ENCODE measurements at places on chromosomes 2 and 18.

DNA sequence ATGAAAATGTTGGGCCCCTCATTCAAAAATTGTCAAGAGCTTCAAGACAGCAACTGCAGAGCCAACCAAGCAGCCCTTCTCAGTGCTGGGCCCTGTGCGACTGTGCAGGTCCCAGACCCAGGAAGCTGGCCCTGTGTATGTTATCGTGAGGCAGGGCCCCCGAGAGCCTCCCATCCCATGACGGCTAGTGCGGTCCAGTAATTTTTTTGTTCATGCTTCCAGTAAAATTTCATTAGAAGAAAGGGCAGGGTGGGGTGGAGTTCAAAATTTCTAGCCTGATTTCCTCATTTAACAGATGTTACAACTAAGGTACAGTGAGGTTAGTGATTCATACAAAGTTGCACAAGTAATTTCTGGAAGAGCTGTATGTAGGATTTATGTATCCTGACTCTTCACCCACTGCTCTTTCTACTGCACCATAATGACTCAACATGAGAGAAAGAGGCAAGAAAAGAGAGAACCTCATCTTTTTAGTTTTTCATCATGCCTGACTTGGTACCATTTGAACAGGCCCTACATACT, 105.5 kb downstream of the ZEB2 start:
- DNase-seq, result no peak

DNA sequence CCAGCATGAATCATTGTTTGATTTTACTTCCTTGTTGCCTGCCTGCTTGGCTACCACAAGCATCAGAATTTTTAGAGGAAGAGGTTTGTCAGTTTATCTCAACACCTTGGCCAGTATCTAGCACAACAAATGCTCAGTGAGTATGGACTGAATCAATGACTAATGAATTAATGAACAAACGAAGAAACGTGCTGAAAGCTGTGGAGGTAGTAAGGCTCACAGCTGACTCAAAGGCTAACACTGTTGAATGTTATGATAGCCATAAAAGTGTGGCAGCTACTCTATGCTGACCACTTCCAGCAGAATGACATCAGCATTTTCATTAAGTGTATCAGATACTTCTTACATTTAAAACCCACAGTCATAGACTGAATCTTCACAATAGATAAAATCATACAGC, 543.4 kb downstream of the IRS1 start:
- DNase-seq, result no peak

GRCh38 chr2:189231719-189232323, 52.3 kb upstream of the COL5A2 start:
- no peak for DNase-seq

DNA sequence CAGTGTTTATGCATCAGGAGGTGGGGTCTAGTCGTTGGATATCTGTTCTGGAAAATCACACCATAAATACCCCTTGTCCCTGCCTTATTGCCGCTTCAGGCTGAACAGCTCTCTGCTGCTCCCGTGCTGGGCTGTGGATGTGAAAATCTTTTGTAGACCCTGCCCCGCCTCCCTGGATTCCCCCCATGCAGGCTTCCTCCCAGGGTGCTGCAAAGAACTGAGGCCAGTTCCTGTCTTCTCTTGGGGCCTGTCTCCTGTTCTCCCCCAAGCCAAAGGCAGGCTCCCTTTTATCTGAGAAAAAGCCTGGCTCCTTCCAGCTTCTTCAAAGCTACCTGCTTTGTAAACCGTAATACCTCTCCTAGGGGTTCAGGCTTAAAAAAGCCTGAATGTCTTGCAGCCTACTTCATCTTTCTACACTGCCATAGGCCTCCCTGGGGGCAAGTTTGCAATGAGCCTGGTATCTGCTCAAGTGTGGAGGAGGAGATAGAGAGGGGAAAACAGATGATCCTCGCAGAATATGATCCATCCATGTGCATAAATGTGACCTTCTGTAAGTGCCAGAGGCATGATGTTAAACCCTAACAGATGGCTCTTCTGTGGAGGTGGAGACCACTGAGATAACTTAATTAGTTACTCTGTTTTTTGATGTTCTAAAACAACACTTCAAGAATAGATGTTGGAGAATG, 55.3 kb downstream of the VWA3B start:
- DNase-seq, result no peak

DNA sequence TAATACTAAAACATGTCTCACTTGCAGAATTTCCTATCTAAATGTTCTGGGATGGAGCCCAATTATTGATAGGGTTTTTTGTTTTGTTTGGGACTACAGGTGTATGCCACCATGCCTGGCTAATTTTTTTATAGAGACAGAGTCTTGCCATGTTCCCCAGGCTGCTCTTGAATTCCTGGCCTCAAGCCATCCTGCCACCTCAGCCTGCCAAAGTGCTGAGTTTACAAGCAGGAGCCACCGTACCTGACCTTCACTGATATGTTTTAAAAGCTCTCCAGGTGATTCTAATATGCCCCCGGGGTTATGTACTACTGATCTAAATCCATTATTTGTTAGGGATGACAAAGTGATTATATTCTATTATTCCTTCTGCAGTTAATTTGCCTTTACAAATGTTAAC, 2.2 kb downstream of the ELAC1 start:
- no peak for DNase-seq

- no peak for DNase-seq
Measured at GRCh38 chr2:222933458-222933857, 72.6 kb downstream of the ACSL3 start.

DNA sequence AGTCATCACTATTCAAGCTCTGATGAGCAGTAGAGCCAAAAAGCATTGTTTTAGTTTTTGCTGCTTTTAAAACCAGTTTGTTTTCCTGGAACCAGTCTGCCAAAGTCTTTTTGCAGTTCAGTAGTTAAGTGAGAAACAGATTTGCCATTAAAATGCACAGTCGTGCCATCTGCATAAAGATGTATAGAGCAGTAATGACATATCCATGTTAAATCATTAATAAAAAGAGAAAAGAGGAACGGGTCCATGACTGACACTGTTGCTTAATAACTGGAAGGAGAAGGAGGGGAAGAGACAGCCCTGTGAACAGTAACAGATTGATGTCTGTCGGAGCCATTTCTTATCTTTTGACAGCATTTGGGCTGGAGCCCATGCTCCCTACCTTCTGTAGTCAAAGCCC, 704.6 kb downstream of the SATB2 start:
- no peak for DNase-seq

- no peak for DNase-seq
Measured at GRCh38 chr18:1846640-1847039, 724.7 kb downstream of the METTL4 start.

DNA sequence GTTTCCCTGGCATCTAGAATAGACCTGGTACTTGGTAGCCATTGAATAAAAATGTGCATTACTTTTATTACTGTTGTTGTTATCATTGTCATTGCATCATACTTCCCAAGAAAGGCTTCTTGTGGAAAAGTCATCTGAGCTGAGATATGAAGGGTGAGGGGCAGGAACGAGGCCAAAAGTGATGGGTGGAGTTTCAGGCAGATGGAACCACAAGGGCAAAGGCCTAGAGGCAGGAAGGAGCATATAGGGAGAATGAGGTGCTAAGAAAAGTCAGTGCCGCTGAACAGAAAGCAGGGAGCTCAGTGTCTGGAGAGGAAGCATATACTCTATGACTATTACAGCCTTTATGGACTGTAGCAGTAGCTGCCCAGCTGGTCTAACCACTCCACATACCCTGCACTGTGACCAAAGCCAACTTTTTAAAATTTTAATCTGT, 219.3 kb downstream of the SPP2 start:
- no peak for DNase-seq

GRCh38 chr18:5584746-5585417, 41.1 kb upstream of the EPB41L3 start:
- DNase-seq, result no peak
